ENCODE measurements at places on chromosomes 6 and 20. TPM values are rescaled to one million over a fixed set of nuclear protein-coding genes. Genes with fewer than 3 reads are reported as not detected.

DNA sequence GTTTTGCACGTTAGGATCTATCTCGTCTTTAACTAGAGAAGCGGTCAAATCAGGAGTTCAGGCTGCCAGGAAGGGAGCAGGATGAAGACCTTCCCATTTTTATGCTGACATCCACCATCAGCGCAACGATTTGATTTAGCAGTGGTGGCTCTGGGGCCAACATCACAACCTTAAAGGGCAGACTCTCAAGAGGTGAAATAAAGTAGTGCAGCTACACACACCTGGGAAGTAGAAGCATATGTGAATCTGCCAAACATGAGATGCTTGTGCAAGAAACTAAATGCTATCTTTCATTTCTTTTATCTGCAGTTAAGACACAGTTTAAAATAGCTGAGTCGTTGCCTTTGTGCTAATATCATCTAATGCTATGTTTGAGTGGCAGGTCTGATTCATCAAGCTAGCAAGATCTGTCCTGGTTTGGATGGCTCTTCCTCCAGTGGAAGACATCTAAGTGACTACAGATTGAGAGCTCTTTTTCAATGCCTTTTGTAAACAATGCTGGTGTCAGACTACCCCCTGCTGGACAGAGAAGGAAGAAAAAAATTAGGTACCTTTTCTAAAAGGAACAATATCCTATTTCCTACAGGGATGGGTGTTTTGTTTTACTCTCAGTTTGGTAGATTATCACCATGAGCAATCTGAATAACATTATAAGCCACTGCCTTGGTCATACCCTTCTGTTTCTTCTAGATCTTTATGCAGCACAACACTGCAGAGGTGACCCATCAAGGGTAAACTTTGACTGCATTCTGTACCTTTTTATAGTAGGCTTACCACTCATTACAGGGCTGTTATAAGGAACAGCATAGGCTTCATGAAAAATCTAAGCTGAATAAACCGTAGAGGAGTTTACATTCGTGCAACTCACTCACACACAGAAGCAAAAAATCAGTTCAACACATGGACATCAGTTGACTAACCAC is 171.6 kb upstream of the FBXL4 start:
- H3K4me1 ChIP-seq = no peaks in the 10 kb centered on the region
- H3K36me3 ChIP-seq = no peaks in the 10 kb centered on the region
- H3K27me3 ChIP-seq = no peaks in the 10 kb centered on the region
- no peak for DNase-seq
- no peak overlapping the region for H3K27ac ChIP-seq

- no peak for DNase-seq
- no peak overlapping the region for H3K4me3 ChIP-seq
- no peaks in the 10 kb centered on the region for H3K36me3 ChIP-seq
- peaks cover 7% of the 10 kb centered on the region for H3K4me1 ChIP-seq
Measured at GRCh38 chr6:26105109-26105730, 18.0 kb downstream of the HFE start.

DNA sequence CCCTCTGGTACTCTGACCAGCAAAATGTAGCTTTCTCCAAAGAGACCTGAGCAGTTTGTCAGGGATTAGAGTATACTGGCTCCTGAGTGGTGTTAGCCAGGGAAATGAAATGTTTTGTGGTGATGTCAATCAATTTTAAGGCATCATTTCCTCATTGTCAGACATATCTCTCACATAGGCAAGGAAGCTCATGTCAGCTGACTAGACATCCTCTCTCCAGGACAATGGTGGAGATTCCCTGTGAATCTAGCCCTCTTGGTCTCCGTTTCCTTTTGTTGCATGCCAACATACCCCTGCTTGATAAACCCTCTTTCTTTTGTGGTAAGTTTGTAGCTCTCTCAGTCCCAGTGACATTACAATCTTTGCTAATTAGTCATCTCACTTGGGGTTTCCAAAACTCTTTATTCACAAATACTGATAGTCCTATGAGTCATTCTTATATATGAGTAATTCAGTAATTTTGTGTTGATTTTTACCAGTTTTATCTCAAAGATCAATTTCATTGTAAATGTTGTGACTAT is 135.6 kb upstream of the PTPRK start:
- H3K4me1 ChIP-seq = no peaks in the 10 kb centered on the region
- no peak overlapping the region for H3K4me3 ChIP-seq
- H3K27ac ChIP-seq = no peak overlapping the region
- no peaks in the 10 kb centered on the region for H3K36me3 ChIP-seq
- DNase-seq = no peak

GRCh38 chr6:157804448-157805327 is 18.4 kb upstream of the SNX9 start:
- no peaks in the 10 kb centered on the region for H3K36me3 ChIP-seq
- no peaks in the 10 kb centered on the region for H3K4me1 ChIP-seq
- H3K27ac ChIP-seq = no peak overlapping the region
- DNase-seq = no peak
- no peak overlapping the region for H3K4me3 ChIP-seq

DNA sequence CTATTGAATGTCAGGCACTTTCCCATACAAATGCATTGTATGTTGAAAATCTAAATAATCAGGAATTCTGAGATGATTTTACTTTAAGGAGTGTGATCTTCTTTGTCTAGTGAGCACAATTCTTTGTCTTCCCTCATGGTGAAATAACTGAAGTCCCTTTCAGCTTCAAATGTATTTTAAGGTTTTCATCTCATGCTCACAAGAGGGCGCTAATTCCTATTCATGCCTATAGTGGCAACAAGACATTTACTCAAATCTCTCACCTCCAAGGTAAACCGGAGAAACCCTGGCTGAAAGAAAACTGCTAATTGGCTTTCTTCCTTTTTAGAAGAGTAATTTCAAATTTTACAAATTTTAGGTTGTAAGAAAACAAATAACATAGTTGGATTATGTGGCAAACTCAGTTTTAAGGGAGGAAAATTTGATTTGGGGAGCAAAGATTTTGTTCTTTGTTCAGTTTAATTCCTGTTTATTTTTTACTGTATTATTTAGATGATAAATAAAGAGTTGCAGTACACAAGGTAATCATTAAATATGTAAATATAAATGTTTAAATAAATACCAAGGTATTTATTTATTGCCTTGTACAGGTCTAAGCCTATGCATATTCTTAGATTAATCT is 69.1 kb downstream of the SLC35F1 start:
- no peaks in the 10 kb centered on the region for H3K4me1 ChIP-seq
- no peaks in the 10 kb centered on the region for H3K27me3 ChIP-seq
- no peak overlapping the region for H3K27ac ChIP-seq
- no peaks in the 10 kb centered on the region for H3K36me3 ChIP-seq
- H3K4me3 ChIP-seq = no peak overlapping the region

- no peaks in the 10 kb centered on the region for H3K27me3 ChIP-seq
- no peak for DNase-seq
- H3K4me1 ChIP-seq = no peaks in the 10 kb centered on the region
- H3K4me3 ChIP-seq = no peak overlapping the region
- H3K27ac ChIP-seq = no peak overlapping the region
Measured at GRCh38 chr6:165917576-165917975, 250.1 kb downstream of the TBXT start.

DNA sequence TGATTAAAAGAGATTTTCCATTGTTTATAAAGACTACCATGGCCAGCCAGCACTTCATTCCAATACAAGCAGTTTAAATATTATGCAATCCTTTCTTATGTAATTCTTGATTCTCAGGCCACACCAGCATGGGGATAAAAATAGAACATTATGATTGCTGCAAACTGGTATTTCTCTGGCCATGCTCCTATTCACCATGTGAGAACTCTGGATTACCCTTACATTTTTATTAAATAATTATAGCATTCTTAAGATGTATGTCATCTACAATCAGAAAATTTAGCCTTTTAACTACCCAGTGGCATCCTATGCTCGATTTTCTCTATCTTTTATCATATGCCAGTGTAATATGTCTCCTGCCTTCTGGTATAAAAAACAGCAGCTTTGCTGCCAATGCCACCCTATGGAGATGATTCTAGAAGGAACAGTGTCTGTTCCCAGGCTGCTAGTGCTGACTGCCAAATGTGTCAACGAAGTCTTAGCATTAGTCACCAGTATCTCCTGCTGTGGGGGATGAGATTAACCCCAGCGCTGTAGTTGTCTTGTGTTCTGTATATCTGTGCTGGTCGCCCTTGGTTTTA is 501.4 kb downstream of the BCKDHB start:
- H3K27me3 ChIP-seq = no peaks in the 10 kb centered on the region
- no peak overlapping the region for H3K27ac ChIP-seq
- no peaks in the 10 kb centered on the region for H3K36me3 ChIP-seq
- no peak for DNase-seq

- no peak overlapping the region for H3K27ac ChIP-seq
- no peaks in the 10 kb centered on the region for H3K27me3 ChIP-seq
- no peaks in the 10 kb centered on the region for H3K4me1 ChIP-seq
- no peak for DNase-seq
Measured at GRCh38 chr20:61601361-61601760, 349.3 kb downstream of the CDH4 start.

- no peaks in the 10 kb centered on the region for H3K36me3 ChIP-seq
- peaks cover 21% of the 10 kb centered on the region for H3K4me1 ChIP-seq
- peak overlapping the region; percentile 98 for H3K27ac ChIP-seq
Measured at GRCh38 chr6:27836783-27837624, 75.2 kb downstream of the OR2B2 start.

DNA sequence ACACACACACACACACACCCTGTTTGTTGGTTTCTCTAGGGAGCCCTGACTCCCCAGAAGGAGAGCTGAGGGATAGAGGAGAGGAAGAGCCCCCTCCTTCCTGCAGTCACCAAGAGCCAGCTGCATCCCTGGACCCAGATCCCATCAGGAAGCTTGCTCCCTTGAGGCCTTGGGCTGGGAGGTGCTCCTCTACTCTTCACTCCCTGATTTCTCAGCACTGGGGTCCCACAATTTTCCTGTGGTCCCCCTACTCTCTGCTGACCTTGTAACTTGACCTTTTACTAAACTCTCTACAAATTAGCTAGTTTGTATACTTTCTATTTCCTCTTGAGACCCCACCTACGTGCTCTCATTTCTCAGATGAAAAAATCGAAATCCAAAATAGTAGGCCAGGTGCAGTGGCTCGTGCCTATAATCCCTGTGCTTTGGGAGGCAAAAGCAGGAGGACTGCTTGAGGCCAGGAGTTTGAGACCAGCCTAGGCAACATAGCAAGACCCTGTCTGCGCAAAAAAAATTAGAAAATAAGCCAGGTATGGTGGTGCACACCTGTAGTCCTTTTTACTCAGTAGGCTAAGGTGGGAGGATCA is 5.0 kb upstream of the OCSTAMP start:
- H3K36me3 ChIP-seq = no peaks in the 10 kb centered on the region
- no peak overlapping the region for H3K27ac ChIP-seq
- no peak overlapping the region for H3K4me3 ChIP-seq
- no peaks in the 10 kb centered on the region for H3K4me1 ChIP-seq
- no peaks in the 10 kb centered on the region for H3K27me3 ChIP-seq

- no peaks in the 10 kb centered on the region for H3K36me3 ChIP-seq
- no peak for DNase-seq
- H3K27me3 ChIP-seq = no peaks in the 10 kb centered on the region
Measured at GRCh38 chr6:157019733-157020132, 242.6 kb downstream of the ARID1B start.

- H3K4me1 ChIP-seq = peaks cover 66% of the 10 kb centered on the region
- no peaks in the 10 kb centered on the region for H3K27me3 ChIP-seq
- H3K4me3 ChIP-seq = no peak overlapping the region
- no peak for DNase-seq
Measured at GRCh38 chr6:2956930-2957685, 14.3 kb downstream of the SERPINB6 start.

- DNase-seq = no peak
- H3K4me3 ChIP-seq = no peak overlapping the region
- no peaks in the 10 kb centered on the region for H3K36me3 ChIP-seq
- no peaks in the 10 kb centered on the region for H3K27me3 ChIP-seq
Measured at GRCh38 chr6:156347246-156347645, 429.9 kb upstream of the ARID1B start.

DNA sequence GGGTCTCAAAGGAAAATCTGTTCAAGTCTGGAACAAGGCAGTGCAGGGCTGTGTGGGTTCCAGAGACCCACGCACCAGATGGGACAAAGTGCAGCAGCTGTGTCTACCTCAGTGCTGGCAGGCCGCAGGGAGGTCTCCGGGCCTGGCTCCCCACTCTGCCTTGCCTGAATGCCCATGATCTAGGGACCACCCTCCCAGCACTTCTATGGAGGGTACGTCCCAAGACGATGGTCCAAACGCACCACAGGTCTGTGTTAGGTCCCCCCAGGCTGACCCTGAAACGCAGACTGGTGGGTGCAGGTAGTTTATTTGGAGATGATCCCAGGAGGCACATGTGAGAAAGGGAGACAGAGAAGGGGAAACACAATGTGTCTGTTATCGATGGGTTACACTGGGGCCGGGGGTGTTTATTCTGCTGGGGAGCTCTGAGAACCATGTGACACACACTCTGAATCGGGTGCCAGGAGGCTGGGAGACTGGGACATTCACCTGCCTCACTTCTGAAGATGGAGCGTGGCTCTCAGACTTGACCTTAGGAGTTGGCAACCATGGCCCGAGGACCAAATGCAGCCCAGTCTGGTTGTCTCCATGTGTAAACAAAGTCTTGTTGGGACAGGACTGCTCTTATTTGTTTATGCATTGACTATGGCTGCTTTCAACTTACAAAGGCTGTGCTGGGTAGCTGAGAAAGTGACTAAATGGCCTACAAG is 21.7 kb downstream of the CST9L start:
- H3K4me1 ChIP-seq = no peaks in the 10 kb centered on the region
- no peaks in the 10 kb centered on the region for H3K36me3 ChIP-seq
- H3K4me3 ChIP-seq = no peak overlapping the region

GATA5 gene
- 1.8 TPM for total RNA-seq

WFDC10B gene
- 1.2 TPM for total RNA-seq

IP6K3 gene
- total RNA-seq = 3.5 TPM

SLC22A1 gene
- total RNA-seq = 2.6 TPM
